Vein endothelial cell (primary cell): ENCODE measurements at places on chromosomes 1 and 21. TPM values are rescaled to one million over a fixed set of nuclear protein-coding genes. Genes with fewer than 3 reads are reported as not detected.

TMEM200B gene
- 0.33 and 0.67 TPM in 2 replicates for total RNA-seq

RGS8 gene
- total RNA-seq, result not detected in 2 replicates

PTGER3 gene
- total RNA-seq, result not detected in 2 replicates

FAM177B gene
- total RNA-seq, result not detected in 2 replicates

RABGGTB gene
- total RNA-seq, result 88.8 and 97.1 TPM in 2 replicates

SNX27 gene
- 17.9 and 18.6 TPM in 2 replicates for total RNA-seq

GBP5 gene
- under 0.01 and 0.38 TPM in 2 replicates for total RNA-seq

TUFT1 gene
- total RNA-seq, result 3.9 and 5.9 TPM in 2 replicates

B3GALT6 gene
- 27.9 and 34.9 TPM in 2 replicates for total RNA-seq

DDAH1 gene
- 63.7 and 74.5 TPM in 2 replicates for total RNA-seq

GDAP2 gene
- total RNA-seq, result 17.6 and 25.5 TPM in 2 replicates

CD1B gene
- not detected in 2 replicates for total RNA-seq

AMY1B gene
- not detected in 2 replicates for total RNA-seq

IQGAP3 gene
- 19.6 and 21.5 TPM in 2 replicates for total RNA-seq

LAMTOR5 gene
- 60.1 and 71.6 TPM in 2 replicates for total RNA-seq

LCE3E gene
- total RNA-seq, result not detected in 2 replicates

DNM3 gene
- 1.6 and 3.8 TPM in 2 replicates for total RNA-seq

AADACL3 gene
- not detected in 2 replicates for total RNA-seq

CRABP2 gene
- total RNA-seq, result 0.65 TPM in 1 of 2 replicates, not detected in the other

ALX3 gene
- not detected in 2 replicates for total RNA-seq

DENND2D gene
- 0.76 and 0.98 TPM in 2 replicates for total RNA-seq

RNU1-4 gene
- total RNA-seq, result under 0.01 TPM in 2 replicates

RXFP4 gene
- not detected in 2 replicates for total RNA-seq
